Activated T-helper 1 cell treated with Interleukin-2 at 50 U/mL for 16 hours (primary cell): ENCODE measurements at places on chromosomes 3 and 15.

- no peak for DNase-seq
These were observed 112.7 kb downstream of the SNRK start for GRCh38 chr3:43399034-43399433.

- DNase-seq = no peak
These were observed 43.0 kb downstream of the BCL2L10 start for GRCh38 chr15:52069559-52069958.

DNA sequence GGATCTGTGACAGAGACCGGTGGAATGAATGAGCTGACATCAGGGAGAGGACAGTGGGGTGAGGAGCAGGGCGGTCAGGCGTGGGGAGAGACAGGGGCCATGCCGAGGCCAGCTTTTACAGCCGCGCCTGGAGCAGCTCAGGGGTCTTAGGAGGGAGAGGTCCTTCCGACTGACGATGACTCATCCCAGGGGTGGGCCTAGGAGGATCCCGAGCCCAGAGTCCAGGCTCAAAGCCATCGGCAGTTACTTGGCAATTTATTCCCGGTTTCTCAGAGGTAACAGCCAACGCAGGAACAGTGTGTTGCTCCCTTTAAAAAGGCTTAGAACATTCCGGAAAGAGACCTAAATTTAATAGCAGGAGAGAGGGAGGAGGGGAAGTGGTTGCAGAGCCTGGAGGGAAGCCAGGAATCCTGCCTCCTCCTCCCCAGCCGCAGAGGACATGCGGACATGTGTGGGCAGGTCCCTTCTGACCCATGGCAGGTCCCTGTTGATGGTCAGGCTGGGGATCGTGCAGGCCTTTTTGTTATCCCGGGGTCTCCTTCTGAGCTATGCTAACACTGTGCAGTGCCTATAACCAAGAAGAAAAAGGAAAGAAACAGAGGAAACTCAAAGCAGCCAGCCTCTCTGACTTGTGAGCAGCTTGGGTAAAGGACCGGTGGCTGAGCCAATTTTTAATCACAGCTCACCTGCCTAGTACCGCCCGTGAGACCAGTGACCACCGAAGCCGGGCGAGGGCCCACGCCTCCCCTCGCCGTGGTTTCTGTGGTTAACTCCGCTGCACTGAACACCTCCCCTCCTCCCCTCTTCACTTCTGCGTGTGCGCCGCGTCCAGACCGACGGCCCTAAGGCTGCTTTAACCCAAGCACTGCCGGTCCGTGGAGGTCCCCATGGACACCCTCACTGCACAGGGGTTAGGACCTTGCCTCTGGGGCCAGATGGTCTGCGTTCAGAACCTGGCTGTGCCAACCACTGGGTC lies 392.4 kb upstream of the PROK2 start:
- no peak for DNase-seq

- no peak for DNase-seq
These were observed 3.7 kb upstream of the PLA2G4F start for GRCh38 chr15:42160136-42160535.

- DNase-seq = no peak
These were observed 110.9 kb downstream of the EDEM1 start for GRCh38 chr3:5298453-5298852.

- no peak for DNase-seq
These were observed 88.6 kb upstream of the RASGRF1 start for GRCh38 chr15:79179108-79179561.

DNA sequence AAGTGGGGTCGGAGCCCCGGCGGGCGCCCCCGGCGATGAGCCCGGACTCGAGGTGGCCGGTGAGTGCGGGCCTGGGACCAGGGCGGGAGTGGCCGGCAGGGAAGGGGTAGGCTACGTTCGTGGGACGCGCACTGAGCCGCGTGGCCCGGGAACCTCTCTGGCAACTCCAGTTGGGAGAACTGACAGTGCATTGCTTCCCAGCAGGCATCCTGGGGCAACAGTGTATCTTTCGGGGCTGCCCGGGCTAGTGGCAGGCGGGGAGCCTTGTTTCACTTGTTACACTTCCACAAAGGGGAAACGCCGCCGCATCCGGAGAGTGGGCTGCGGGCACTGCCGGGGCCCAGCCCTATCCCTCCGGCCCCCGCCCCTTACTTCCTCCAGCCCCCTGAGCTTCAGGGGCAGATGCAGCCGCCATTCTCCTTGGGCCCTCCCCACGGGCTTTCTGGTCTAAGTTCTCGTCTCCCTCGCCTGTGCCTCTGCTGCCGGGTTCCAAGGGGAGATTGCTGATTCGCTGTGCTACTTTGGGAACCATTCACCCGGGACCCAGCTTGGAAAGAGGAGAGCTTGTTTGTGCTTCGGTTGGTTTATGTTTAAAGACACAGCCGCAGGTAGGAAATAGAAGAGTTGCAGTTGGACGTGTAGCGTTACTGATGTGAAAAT lies 675 bp downstream of the BRPF1 start:
- DNase-seq = peak; percentile 26

GRCh38 chr3:23915537-23916108 lies 1.2 kb downstream of the NKIRAS1 start:
- no peak for DNase-seq

DNA sequence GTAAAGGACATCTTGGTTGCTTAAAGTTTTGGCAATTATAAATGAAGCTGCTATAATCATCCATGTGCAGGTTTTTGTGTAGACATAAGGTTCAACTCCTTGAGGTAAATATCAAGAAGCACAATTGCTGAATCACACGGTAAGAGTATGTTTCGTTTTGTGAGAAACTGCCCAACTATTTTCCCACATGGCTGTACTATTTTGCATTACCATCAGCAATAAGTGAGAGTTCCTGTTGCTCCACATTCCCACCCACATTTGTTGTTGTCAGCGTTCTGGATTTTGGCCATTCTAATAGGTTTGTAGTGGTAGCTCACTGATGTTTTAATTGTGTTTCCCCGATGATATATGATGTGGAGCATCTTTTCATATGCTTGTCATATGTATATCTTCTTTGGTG lies 118.5 kb upstream of the KCNMB2 start:
- DNase-seq = no peak

DNA sequence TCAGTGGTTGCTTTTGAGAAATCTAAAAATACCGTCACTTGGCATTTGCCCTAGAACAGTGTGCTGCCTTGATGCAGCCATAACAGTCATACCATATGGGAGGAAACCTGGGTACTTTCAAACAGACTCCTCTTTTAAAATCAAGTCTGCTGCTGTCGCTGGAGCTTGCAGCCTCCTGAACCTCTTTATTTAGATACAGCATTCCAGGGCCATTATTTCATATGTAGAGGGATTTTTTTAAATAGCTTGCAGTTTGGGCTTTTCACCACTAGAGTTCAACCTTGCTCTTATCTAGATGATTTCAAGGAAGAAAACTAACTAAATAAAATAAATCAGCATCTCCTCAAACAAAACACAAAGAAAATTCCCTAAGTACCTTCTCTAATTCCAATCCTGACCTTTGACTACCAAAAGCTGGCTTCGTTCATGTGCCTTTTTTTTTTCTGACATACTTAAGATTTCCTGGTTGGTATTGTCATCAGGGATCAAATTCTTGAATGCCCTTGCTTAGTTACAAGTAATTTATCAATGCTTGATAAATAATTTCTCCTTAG lies 111.6 kb downstream of the KBTBD8 start:
- no peak for DNase-seq

- no peak for DNase-seq
These were observed 1.0 kb downstream of the UBE2E1 start for GRCh38 chr3:23806534-23807423.
